ENCODE measurements at places on chromosomes 7 and 10. TPM values are rescaled to one million over a fixed set of nuclear protein-coding genes. Genes with fewer than 3 reads are reported as not detected.

Gene HABP2
- total RNA-seq, result not detected

Gene HOXA10
- not detected for total RNA-seq

Gene ANXA8
- total RNA-seq, result not detected

Gene ZNF727
- total RNA-seq, result not detected

Gene ANKRD30A
- total RNA-seq, result not detected

Gene OR2A42
- 0.27 TPM for total RNA-seq

DNA sequence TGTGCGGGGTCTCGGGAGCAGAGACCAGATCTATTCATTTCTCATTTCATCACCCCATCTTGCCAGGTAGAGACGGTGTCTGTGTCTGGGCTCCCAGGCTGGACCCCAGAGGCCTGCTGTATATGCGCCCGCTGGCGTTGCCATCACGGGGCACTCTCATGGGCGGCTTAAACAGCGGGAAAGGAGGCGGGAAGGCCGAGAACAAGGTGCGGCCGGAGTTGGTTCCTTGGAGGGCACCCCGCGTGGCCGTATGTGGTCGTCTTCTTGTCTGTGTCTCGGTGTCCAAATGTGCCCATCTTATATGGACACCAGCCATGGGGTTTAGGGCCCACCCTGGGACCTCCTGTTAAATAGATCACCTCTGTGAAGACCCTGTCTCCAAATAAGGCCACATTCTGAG, 2.1 kb upstream of the CFAP46 start:
- no peak overlapping the region for H3K27ac ChIP-seq
- peaks cover 6% of the 10 kb centered on the region for H3K4me1 ChIP-seq
- no peaks in the 10 kb centered on the region for H3K36me3 ChIP-seq
- no peak for DNase-seq
- H3K27me3 ChIP-seq, result no peaks in the 10 kb centered on the region

DNA sequence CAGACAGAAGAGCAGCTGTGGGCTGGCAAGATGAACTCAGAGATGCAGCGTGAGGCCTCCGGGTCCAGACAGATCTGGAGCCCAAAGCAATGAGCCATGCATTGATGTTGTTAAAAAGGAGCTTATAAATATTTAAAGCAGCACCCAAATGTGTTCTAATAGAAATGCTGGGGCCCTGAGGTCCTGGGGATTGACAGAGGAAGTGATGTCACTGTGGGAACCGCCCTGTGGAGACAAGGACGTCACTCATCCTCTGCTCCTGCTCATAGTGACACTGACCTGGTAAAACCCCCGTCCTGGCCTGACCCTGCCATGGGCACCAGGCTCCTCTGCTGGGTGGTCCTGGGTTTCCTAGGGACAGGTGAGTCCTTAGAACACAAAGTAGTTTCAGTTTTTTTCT, 197.0 kb upstream of the PRSS58 start:
- no peaks in the 10 kb centered on the region for H3K36me3 ChIP-seq
- no peaks in the 10 kb centered on the region for H3K27me3 ChIP-seq
- no peaks in the 10 kb centered on the region for H3K4me1 ChIP-seq
- H3K27ac ChIP-seq, result no peak overlapping the region

DNA sequence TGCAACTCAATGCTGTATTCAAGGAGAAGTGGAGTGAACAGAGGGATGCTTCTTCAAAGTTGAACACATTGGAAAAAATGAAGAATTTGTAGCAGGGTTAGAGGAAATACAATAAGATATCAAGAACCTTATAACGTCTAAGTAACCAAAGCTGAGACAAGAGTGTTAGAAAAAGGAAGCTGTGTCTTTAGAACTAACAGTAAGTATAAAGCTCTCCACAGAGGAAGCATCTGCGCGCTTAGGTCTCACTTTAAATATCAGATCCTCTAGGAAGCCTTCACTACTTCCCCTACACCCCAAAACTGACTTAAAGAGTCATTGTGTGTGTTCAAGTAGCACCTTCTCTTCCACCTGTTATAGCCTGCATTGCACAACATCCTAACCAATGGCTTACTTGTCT, 43.0 kb downstream of the CH25H start:
- H3K27ac ChIP-seq, result no peak overlapping the region
- H3K27me3 ChIP-seq, result no peaks in the 10 kb centered on the region
- H3K4me3 ChIP-seq, result no peak overlapping the region
- no peak for DNase-seq
- no peaks in the 10 kb centered on the region for H3K4me1 ChIP-seq

GRCh38 chr7:75611557-75612178, 119.5 kb downstream of the SPDYE5 start:
- H3K4me1 ChIP-seq, result no peaks in the 10 kb centered on the region
- H3K27ac ChIP-seq, result 0 out of 2 replicates have a peak overlapping the region, but pooled peaks have one; percentile 39
- DNase-seq, result peak; percentile 57
- H3K27me3 ChIP-seq, result no peaks in the 10 kb centered on the region
- no peaks in the 10 kb centered on the region for H3K36me3 ChIP-seq
- H3K4me3 ChIP-seq, result no peak overlapping the region

- H3K36me3 ChIP-seq, result no peaks in the 10 kb centered on the region
- H3K4me1 ChIP-seq, result no peaks in the 10 kb centered on the region
- no peaks in the 10 kb centered on the region for H3K27me3 ChIP-seq
- no peak overlapping the region for H3K4me3 ChIP-seq
- no peak for DNase-seq
These were observed 296.3 kb upstream of the SEMA3D start for GRCh38 chr7:85483177-85483576.

DNA sequence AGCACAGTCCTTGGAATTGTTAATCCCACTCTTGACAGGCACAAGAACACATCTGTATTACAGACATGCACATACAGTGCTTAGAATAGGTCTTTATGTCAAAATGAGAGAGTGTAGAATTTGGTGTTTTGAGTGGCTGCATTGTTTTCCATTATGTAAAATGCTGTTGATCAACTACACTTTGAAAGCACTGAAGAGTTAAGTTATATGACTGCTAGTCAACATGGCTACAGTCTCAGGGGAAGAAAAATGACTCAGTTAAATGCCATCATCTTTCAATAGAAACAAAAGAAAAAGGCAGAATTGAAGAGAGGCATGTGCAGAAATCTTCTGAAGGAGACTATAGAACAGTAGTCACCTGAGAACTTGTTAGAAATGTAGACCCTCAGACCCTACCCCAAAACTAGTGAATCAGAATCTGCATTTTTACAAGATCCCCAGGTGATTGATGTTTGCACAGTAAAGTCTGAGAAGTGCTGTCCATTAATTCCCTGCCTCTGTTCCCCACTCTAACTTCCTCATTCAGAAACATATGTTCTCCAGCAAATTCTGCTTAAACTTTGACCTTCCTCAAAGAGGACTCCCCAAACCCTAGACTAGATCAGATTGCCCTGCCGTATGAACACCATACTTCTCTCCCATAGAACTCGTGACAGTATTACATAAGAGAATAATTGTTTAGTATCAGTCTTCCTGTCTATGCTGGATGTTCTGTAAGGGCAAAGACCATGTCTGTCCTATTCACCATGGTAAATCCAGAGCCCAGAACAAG, 16.0 kb downstream of the SND1 start:
- DNase-seq, result no peak
- H3K4me3 ChIP-seq, result no peak overlapping the region
- H3K27me3 ChIP-seq, result no peaks in the 10 kb centered on the region
- peaks cover 56% of the 10 kb centered on the region for H3K4me1 ChIP-seq
- H3K36me3 ChIP-seq, result peaks cover 5% of the 10 kb centered on the region
- H3K27ac ChIP-seq, result peak overlapping the region; percentile 47

DNA sequence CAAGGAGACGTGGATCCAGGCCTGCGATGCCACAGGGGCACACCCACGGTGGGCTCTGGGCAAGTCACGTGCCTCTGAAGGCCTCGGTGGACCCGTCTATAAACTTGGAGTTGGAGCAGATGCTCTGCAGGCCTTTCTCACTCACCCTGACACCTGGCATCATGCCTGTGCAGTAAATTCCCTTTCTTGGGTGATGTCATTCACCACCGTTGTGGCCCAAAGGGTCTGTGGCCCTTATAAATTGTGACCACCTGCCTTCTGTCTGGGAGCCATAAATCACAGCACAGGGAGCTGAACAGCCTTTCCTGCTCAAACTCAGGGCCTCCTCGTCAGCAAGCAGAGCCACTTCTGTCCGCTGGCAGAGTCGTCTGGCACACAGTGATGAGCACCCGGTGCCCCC, 52.2 kb downstream of the GPAM start:
- H3K4me1 ChIP-seq, result no peaks in the 10 kb centered on the region
- no peaks in the 10 kb centered on the region for H3K27me3 ChIP-seq
- no peaks in the 10 kb centered on the region for H3K36me3 ChIP-seq
- no peak overlapping the region for H3K27ac ChIP-seq
- DNase-seq, result no peak
- no peak overlapping the region for H3K4me3 ChIP-seq

Data from GM23338 (cell line).